Activated CD4-positive, alpha-beta memory T cell treated with anti-CD3 and anti-CD28 coated beads for 36 hours (primary cell): ENCODE measurements at places on chromosomes 12 and 14.

DNA sequence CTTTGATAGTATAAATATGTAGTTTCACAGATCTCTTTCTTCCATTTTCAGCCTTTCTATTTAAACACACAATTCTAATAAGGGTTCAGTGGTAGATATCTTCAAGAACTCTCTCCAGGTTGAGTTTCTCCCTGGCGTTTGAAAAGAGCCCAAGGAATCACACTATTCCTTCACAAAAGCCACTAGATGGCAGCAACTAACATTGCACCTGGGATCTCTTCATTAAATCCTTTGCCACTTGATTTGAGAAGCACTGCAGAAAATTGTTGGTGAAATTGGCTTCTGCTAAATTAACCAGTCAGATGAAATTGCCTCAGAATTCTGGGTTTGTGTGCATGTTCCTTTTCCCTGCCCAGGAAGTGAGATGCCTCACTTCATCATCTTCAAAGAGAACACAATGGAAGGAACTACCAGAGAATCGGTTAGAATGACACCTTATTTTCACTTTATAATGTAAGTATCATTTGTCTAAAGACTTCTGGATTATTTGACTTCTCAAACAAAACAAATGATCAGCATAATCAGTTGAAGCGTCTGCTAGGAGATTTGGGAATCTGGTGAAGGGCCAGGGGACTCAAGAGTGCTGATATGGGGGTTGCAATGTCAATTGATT lies 6.8 kb downstream of the CCDC198 start:
- no peak for DNase-seq

- DNase-seq: no peak
Observed at GRCh38 chr14:85332401-85332800, 197.5 kb upstream of the FLRT2 start.

DNA sequence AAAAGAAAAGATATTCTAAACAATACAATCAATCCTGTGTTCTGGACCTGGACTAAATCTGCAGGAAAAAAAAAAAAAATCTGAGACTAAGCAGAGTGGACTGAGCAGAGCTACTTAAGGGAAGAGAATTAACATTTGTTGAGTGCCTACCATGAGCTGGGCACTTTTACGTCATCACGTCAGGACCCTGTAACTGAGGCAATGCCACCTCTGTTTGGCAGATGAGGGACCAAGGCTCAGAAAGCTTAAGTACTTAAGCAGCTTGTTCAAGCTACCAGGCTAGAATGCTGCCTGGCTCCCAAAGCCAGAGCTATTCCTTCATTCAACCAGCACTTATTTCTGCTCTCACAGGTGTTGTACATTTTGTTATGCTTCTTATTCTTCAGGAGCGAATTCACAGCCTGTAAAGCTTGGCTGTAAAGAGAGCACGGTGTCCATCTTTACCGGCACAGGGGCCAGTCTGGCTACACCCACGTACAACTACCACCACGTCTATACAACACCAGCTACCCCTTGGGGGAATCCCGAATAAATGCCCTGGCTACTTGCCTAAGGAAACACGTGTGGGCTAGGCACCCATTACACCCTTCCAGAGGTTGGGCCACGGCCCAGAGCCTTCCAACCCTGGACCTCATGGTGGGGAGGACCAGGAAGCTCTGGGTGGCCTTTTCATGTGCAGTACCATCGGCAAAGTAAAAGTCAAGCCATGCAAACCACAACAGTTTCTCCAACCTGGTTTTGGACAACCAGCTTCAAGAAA lies 27.0 kb downstream of the TMCC3 start:
- no peak for DNase-seq

DNA sequence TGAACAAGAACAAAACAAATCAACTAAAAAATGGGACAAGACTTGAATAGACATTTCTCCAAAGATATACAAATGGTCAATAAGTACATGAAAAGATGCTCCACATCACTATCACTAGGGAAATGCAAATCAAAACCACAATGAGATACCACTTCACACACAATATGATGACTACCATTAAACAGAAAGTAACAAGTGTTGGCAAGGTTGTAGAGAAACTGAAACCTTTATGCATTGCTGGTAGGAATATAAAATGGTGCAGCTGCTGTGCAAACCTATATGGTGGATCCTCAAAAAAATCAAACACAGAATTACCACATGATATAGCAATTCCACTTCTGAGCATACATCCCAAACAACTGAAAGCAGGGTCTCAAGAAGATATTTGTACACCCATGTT lies 5.2 kb downstream of the SMAGP start:
- DNase-seq: no peak

DNA sequence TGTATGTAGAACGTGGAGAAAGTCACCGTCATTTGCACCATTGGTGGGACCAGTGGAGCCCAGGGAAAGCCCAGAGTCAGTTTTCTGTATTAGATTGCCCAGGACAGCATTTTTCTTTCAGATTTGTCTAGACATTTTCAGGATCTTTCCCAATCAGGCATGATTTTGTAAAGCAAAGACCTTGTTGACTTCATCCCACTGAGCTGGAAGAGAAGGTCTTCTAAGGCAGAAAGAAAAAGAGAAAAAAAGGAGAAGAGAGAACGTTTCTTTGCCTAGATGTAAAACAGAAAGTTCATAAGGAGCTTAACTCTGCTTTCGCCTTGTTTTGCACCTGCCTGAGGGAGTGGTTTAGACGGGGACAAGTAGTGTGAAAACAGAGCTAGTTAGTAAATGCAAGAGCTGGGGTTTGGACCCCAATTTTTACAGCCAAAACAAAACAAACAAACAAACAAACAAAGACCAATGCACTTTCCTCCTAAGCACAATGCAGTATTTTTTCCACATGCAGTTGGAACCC lies 273.1 kb downstream of the ZFP36L1 start:
- no peak for DNase-seq

- DNase-seq: no peak
Observed at GRCh38 chr12:19979584-19979983, 388.8 kb upstream of the PDE3A start.

DNA sequence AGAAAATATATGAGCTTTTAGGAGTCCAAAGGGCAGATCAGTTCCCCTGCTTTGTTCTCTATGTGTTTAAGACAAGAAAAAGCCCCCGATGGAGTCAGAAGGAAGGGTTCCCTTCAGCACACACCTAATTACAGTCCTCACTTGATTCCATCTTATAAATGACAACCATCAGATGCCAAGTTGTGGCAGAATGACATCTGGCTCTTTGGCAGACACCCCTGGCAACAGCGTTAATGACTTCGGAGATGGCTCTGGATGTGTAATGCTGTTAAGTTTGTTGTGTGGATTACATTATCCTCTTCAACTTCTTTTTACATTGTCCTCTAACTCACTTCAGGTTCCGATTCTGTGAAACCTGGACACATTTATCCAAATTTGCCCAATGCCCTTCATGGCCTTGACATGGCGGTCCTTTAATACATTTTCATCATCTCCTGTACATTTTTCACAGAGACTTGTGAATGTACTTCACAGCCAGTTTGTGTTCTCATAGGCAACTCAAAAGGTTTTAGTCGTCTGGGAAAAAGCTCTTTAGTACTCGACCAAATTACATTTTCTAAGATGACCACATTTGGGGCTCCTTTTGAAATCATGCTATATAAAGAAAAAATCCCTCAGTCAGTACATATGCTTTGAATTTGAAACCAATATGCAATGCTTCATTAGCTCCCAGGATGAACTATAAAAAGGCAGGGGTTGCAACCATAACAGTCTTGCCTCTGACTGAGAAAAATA lies 667.8 kb downstream of the NOVA1 start:
- DNase-seq: no peak

GRCh38 chr14:91300283-91300895 lies 55.9 kb upstream of the GPR68 start:
- DNase-seq: no peak

DNA sequence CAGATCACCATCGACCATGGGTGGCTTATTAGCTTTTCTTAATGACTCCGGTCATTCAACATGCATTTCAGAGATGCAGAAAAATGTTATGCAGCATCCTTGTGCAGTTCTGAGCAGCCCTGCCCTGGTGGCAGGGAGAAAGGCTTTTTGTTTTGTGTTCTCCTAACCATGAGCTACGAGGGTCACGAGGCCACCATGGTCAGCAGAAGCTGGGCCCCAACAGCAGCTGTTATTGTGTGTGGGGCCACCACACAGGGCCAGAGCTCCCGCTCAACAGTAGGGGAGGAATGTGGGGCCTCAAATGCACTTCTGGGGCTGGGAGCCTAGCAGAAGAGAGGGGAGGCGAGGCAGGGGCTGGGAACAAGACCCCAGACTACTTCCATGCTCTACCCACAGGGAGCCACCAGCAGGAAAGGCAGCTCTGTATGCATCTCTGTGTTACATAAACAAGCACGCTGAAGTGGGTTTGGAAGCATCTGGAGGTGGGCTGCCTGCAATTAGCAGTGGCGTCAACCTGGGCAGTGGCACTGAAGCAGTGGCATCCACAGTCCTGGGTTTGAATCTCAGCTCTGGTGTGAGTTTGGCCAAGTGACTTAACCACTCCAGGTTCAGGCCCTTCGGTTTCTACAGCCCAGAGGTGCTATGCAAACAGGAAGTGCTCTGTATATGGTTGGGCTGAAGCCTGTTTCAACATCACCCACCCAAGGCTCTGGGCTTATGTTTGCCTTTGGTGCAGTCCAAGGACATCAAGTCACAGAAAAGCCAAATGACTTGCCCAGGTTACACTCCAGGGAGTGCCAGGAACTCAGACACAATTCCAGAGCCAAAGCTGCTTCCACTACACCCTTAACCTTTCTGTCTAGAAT lies 16.3 kb downstream of the GLTP start:
- no peak for DNase-seq

DNA sequence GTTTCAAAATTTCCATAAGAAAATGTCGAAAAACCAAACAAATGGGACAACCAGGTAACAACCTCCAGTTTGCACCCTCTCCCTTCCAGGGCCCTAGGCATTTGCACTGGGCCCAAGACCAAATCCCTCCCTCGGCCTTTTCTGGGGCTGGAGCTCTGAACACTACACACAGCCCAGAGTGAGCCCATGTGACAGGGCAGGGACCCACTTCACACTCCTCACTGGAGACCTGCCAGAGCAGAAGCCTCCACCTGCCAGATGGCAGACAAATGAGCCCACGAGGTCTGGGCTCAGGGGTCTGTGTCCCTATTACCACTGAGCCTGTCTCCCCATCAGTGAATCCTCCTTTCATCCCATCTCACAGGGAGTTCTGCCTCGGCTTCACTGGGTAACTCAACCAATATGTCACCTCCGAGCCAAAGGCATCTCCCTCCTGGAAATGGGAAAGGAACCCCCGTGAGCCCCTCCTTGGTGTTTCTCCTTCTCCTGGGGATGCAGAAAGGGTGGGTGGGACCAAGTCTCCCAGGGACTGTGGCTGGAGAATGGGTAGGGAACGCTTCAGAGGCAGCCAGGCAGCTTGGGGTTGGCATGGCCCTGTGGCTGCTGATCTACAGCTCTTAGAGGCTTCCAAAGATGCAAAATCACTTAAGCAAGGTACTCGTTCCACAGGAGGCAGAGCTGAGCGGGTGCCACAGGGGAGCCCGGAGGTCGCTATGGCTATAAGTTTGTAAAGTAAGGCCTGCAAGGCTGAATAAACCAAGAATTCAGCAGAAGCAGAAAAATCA lies 10.6 kb downstream of the VWF start:
- DNase-seq: no peak

DNA sequence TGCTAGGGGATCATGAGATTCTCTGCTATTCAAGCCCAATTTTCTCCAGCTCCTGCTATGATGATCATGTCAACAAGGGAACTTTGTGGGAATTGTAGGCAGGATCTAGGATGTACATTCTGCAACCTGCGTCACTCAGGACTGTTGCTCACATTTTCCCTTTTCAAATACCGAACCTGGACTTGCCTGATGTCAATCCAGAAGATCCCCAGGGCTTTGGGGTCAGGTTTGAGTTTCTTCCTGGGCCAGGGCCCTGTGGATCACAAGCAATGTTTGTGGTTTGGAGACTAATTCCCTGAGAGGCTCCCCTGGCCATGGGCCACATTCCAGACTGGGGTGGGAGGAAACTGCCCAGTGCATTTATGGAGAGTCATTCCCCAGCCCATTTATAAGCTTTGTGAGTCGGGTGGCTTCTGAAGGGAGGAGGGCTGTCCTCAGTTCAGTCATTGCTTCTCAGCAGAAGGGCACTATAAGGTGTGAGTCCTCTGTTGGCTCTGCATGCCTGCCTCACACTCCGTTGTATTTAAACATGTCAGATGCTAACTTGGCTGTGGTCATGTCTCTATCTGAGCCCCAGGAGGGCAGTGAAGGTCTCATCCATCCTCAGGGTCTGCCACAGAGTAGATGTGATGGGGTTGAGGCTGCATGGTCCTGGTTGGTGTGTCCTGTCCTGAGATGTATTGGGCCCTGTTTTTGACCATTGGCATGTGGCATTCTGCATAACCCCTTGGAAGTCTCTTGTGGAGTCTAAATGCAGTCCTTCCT lies 6.5 kb downstream of the KRT86 start:
- no peak for DNase-seq

DNA sequence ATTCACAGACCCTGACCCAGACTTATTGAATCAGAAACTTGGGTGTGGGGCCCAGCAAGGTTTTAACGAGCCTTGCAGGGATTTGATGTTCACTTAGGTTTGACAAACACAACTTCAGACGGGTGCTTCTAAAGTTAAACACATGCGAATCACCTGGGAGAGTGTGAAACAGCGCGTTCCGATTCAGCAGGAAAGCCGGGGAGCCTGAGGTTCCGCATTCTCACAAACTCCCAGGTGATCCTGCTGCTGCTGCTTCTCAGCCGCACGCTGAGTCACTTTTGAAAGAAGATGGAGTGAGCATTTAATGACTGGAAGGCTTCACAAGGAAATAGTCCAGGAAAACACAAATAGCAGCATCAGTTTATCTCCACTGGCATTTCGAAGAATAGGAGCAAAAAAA lies 44.2 kb upstream of the DDX11 start:
- no peak for DNase-seq

DNA sequence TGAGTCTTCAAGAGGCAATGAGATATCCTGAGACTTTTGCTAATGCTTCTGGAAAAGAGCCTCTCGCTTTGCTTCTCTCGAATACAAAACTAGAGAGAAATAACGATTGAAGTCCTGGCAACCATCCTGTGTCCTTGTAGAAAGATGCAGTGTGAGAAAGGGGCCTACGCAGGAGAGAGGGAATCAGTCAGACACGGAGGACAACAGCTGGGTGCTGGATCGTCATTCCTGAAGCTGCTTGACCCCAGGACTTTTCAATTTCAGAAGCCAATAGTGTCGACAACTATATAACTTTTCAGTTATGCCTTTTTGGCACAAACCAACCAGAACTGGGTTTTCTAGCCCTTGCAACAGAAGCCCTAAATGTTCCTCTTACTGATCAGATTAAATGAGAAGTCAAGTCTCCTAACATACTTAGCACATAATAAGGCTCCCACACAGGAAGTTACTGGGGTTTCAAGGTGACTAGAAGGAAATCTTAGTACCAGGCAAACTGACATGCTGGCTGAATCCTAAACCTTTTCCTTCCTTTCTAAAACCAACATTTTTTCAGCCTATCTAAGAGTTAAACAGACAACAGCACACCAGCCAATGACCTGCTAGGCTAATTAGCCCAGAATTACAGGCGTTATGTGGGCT lies 755.6 kb downstream of the MED13L start:
- DNase-seq: no peak
